Osteoblast (primary cell): ENCODE measurements at places on chromosomes 6 and 20. TPM values are rescaled to one million over a fixed set of nuclear protein-coding genes. Genes with fewer than 3 reads are reported as not detected.

- no peaks in the 10 kb centered on the region for H3K27me3 ChIP-seq
- DNase-seq = no peak
- H3K4me1 ChIP-seq = no peaks in the 10 kb centered on the region
- no peaks in the 10 kb centered on the region for H3K36me3 ChIP-seq
- H3K4me3 ChIP-seq = no peak overlapping the region
These were observed 28.3 kb upstream of the ADGRF1 start for GRCh38 chr6:47070461-47070860.

- peaks cover 24% of the 10 kb centered on the region for H3K4me1 ChIP-seq
- no peak overlapping the region for H3K4me3 ChIP-seq
- H3K27me3 ChIP-seq = no peaks in the 10 kb centered on the region
- H3K36me3 ChIP-seq = no peaks in the 10 kb centered on the region
- H3K27ac ChIP-seq = peak overlapping the region; percentile 41
- no peak for DNase-seq
These were observed 201.9 kb downstream of the PLCB4 start for GRCh38 chr20:9270831-9271230.

DNA sequence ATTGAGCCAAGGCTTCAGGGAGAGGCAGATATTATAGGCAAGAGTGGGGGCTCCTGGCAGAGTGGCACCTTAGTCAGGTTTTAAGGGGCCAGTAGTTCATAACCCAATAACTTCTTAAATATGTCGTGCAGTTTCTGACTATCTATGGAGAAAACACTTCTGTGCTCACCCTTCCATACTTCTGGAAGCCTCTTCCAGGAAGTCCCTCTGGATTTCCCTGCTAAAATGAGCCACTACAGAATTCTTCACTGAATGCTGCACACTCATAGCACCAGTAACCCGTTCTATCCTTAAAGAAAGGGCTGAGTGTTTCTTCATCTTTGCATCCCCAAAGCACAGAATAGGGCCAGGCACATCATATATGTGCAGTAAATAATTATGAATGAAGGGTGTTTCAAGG lies 198.5 kb upstream of the SLC24A3 start:
- no peak for DNase-seq
- no peak overlapping the region for H3K27ac ChIP-seq
- H3K4me1 ChIP-seq = no peaks in the 10 kb centered on the region
- H3K4me3 ChIP-seq = no peak overlapping the region

- no peaks in the 10 kb centered on the region for H3K27me3 ChIP-seq
- H3K4me1 ChIP-seq = no peaks in the 10 kb centered on the region
- no peak overlapping the region for H3K4me3 ChIP-seq
- no peak overlapping the region for H3K27ac ChIP-seq
- H3K36me3 ChIP-seq = no peaks in the 10 kb centered on the region
These were observed 437.7 kb upstream of the ADGRB3 start for GRCh38 chr6:68197356-68197755.

The MROH8 gene
- 1.1 and 1.8 TPM in 2 replicates for total RNA-seq

The MYLK2 gene
- under 0.01 and 0.36 TPM in 2 replicates for total RNA-seq

DNA sequence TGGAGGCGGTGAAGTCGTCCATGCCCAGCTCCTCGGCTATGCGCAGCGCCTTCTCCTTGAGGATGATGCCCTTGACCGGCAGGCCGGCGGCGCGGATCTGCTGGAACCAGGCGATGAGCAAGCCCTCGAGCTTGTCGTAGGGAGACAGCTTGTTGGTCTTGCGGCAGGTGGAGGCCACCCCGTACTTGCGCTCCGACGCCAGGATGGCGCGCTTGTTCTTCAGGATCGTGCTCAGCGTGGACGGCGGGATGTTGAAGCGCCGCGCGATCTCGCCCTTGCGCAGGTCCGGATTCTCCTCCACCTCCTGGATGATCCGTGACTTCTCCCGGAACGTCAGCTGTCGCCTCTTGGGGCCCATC lies 435 bp downstream of the CENPB start:
- H3K4me3 ChIP-seq = peak overlapping the region; percentile 79

The ERVFRD-1 gene
- total RNA-seq = not detected in 2 replicates

- H3K4me3 ChIP-seq = no peak overlapping the region
- peaks cover 17% of the 10 kb centered on the region for H3K27me3 ChIP-seq
- H3K4me1 ChIP-seq = no peaks in the 10 kb centered on the region
These were observed 8.2 kb upstream of the MDFI start for GRCh38 chr6:41630069-41630468.

GRCh38 chr6:123091091-123091895 lies 95.3 kb downstream of the CLVS2 start:
- H3K27ac ChIP-seq = peak overlapping the region; percentile 52
- DNase-seq = peak; percentile 36
- H3K4me3 ChIP-seq = no peak overlapping the region
- peaks cover 13% of the 10 kb centered on the region for H3K4me1 ChIP-seq
- no peaks in the 10 kb centered on the region for H3K27me3 ChIP-seq

The PRKN gene
- 2.9 and 4.7 TPM in 2 replicates for total RNA-seq

- no peaks in the 10 kb centered on the region for H3K36me3 ChIP-seq
- H3K27ac ChIP-seq = no peak overlapping the region
- no peak overlapping the region for H3K4me3 ChIP-seq
- no peak for DNase-seq
These were observed 129.1 kb upstream of the DOK5 start for GRCh38 chr20:54346276-54346675.

- H3K4me1 ChIP-seq = peaks cover 20% of the 10 kb centered on the region
- no peak overlapping the region for H3K4me3 ChIP-seq
- H3K27ac ChIP-seq = peak overlapping the region; percentile 70
- H3K27me3 ChIP-seq = no peaks in the 10 kb centered on the region
These were observed 208.9 kb upstream of the SNX9 start for GRCh38 chr6:157614026-157614568.

The STX7 gene
- total RNA-seq = 41.5 and 43.8 TPM in 2 replicates

GRCh38 chr20:45419188-45420091 lies 3.5 kb downstream of the PIGT start:
- peak; percentile 96 for DNase-seq
- H3K4me1 ChIP-seq = peaks cover 25% of the 10 kb centered on the region
- no peak overlapping the region for H3K4me3 ChIP-seq
- H3K27me3 ChIP-seq = no peaks in the 10 kb centered on the region
- peak overlapping the region; percentile 89 for H3K27ac ChIP-seq
- H3K36me3 ChIP-seq = peaks cover 43% of the 10 kb centered on the region
